Activated B cell treated with CpG ODN at 0.5 μM for 24 hours (primary cell): ENCODE measurements at places on chromosomes 2 and 18. TPM values are rescaled to one million over a fixed set of nuclear protein-coding genes. Genes with fewer than 3 reads are reported as not detected.

Gene BAZ2B
- total RNA-seq, result 21.9 and 22.0 TPM in 2 replicates

Gene AGXT
- total RNA-seq, result not detected in 2 replicates

Gene TOGARAM2
- 0.22 TPM in 1 of 2 replicates, not detected in the other for total RNA-seq

Gene CXCR1
- not detected in 2 replicates for total RNA-seq

Gene NAT8
- total RNA-seq, result not detected in 2 replicates

Gene LAMA1
- total RNA-seq, result not detected in 2 replicates

Gene SNRNP27
- total RNA-seq, result 43.0 and 49.1 TPM in 2 replicates

Gene NETO1
- 9.1 and 10.1 TPM in 2 replicates for total RNA-seq

Gene CCDC74B
- total RNA-seq, result 0.24 and 0.93 TPM in 2 replicates

Gene KIF5C
- 1.4 and 2.6 TPM in 2 replicates for total RNA-seq

Gene GPAT2
- total RNA-seq, result 4.5 and 4.9 TPM in 2 replicates

DNA sequence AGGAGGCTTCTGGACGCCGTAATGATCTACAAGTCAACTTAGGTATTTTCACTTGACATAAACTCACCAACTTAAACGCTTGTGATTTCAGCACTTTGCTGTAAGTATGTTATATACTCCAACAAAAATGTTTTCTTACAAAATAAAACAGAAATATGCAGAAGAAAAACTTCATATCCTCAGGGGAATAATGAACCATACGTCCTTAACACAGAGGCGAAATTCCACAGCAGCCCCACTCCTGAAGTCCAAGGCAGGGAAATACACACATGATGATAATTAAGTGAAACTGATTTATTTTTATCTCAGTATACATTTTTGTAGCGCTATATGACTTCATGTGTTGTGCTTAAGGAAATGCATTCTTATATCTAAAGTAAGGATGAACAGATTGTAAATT, 335.4 kb upstream of the VWC2L start:
- no peak for DNase-seq

DNA sequence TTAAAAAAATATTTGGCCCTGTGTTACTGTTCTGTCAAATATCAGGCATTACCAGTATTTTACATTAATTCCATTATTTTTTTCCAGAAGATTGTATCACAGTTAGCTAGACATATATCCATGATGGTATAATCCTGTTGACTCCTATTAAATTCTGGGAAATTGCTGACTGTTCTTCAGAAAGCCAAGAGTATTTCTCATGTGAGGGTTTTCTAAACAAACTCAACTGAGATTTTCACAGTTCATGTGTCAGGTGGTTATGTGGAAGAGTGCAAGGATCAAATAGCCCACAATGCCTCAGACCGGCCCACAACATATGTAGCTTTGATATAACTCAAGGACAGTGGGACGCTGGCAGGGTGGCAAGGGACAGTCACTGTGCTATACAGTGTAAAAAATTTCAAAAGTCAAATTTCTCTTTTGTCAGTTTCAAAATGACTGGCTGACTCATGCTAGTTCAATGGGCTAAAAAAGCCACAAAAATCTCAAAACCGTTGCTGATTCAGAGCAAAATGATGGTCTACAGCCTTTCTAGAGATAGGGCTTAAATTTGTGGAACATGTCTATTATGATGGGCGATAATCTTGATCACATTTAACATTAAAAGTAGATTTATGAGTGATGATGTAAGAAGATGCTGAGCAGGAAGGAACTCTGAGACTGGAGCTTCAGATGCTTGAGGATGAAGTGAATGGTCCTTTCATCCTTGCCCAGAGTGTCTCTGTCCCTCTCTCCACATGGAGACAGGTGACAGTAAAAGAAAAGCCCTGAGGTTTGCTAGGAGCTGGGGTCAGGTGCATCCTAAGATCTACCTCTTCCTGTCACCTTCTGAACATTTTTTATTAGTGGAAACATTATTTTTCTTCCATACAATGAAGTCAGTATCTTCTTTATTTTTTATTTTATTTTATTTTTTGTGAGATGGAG, 175.8 kb upstream of the PIEZO2 start:
- DNase-seq, result no peak

DNA sequence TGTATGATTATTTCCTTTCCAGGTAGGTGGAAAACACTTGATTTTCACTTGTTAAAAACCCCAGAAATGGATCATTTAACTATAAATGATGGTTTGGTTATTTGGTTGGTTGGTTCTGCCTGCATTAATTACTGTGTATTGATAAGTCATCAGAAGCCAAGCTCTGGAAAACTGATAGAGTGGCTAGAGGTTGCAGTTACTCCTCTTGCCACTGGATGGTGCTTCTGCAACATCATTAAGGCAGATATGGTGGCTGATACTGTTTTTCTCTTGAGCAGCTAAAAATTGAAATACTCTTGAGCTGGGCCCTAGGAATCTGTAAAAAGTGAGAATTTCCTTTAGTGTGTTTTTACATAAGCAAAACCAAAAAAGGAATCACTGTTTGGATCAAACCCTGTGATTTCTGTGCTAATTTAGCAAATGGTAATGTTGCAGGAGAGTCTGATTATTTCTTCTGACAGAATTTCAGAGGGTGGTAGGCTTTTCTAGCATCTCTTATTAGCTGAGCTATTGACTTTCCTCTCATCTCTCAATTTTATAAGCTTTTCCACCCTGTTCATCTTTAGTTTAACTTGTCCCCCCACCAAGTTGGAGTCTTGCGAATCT, 54.3 kb downstream of the RAB10 start:
- DNase-seq, result no peak

DNA sequence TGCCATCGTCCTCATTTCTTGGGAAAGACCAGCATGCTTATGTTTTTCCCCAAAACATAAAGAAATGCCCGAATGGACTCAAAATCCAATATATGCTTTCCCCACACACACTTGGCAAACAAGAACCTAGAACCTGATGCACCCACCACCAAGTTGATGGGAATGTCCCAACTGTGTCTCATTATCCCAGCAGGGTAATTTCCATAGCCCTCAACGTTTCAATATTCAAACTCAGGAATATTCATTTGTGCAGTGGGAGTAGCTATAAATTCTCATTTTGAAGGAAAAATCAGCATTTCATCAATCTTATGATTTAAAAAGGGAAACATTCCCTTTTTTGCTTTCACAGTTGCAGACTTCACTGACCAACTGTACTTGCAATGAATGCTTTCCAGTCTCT, 50.7 kb downstream of the SNORC start:
- no peak for DNase-seq

GRCh38 chr2:883260-883802, 67.3 kb upstream of the SNTG2 start:
- no peak for DNase-seq

DNA sequence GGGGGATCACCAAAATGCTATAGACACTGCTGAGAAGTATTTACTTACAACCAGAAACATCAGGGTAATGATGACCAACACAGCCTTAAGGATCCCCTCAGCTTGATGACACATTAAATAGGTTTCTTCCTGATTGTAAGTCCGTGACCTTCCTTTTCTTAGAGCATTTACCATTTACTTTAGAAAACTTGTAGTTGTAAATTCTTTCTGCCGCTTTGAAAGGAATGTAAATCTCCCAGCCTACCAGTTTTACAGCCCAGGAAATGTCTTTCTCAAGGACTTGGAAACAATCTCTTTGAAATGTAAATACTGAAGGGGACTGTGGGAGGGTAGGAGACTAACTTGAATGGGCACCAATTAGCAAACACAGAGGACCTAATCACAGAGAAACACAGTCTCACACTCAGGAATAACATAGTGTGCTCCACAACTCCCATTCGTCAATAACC, 278.6 kb downstream of the DSC3 start:
- DNase-seq, result no peak

- no peak for DNase-seq
Measured at GRCh38 chr2:180991361-180991760, 11.0 kb downstream of the UBE2E3 start.

DNA sequence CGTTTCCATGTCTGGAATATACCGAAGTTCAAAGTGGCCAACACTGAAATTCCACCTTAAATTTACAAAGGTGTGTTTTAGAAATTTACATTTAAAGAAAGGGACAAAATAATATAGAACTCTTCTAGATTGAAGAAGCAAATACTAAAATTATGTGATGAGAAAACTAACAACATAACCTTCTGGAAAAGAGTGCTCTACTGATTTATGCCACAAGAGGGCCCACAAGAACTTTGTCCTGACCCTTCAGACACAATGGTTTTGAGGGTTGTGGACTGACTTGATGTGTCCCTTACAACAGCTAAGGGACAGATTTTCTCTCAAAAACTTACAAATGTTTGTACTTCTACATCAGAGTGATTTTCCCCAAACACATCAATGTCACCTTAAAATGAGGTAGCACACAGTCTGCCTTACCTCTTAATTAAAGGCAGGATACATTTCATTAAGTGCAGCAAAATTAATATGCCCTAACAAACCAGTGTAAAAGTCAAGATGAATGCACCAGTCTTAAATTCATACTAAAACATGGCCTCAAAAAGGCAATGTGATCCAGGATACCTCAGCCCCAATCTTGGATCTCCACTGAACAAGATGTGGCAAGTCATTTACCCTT, 36.2 kb downstream of the EIF2AK3 start:
- no peak for DNase-seq

- DNase-seq, result no peak
Measured at GRCh38 chr18:23209031-23209430, 73.7 kb downstream of the CABLES1 start.

DNA sequence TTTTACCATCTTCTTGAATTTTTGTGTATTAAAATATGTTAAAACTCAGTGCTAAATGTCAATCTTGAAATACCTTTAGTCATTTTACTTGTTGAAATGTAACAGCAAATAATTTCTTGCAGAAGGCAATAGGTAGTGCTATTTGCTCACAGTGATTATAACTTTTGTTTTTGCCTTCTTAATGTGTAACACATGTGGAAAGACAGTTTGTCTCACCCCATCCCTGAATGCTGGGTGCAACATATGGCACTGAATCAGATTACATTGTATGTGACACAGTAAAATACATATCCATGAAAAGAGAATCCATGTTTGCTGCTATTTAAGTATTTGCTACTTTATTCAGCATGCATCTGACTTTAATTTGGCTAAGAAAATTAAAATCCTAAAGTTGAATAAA, 35.3 kb downstream of the FRZB start:
- no peak for DNase-seq

- DNase-seq, result no peak
Measured at GRCh38 chr2:112887964-112888749, 22.8 kb upstream of the IL37 start.

- DNase-seq, result no peak
Measured at GRCh38 chr2:200687922-200688920, 102.4 kb downstream of the AOX1 start.

DNA sequence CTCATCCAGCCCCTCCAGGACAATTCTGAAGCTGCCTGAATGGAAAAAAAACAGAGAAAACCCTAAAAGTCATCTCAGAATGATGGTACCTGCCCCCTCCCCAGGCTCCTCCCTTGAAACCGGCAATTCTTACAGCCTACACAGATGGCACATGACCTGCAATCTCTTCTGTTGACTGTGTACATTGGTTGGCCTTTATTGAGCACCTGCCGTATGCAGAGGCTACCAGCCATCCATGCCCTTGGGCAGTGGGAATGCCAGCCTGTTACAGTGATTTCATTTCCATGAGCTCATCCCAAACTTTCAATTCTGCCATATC, 57.1 kb downstream of the EMX1 start:
- no peak for DNase-seq

- no peak for DNase-seq
Measured at GRCh38 chr2:136015699-136016098, 30.3 kb upstream of the DARS1 start.

DNA sequence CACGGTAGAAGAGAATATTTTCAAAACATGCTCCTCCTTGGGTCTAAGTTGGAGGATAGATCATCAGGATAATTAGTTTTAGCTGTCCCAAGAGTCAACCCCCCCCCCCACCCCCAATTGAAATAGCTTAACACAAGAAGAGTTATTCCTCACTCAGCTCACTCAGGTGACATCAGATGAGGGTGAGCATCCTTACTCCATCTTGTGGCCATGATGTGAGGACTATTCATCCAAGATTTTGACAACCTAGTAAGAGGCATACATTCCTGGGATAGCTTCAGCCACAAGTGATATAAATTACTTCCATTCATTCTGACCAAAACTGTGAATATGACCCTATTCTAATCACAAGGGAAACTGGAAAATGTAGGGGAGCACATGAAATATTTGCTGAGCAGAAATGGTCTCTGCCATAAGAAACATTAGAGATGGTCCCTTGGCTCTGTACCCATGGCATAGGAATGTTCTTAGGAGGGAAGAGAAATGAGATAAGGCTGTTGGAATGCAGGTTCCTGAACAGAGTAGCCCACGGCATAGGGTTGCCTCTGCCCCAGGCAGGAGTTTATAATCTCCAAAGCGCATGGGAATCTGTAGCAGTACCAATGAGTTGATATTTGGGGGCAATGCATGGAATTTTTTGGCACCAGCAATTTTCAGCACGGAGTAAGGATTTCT, 257.2 kb downstream of the CYRIA start:
- DNase-seq, result no peak

DNA sequence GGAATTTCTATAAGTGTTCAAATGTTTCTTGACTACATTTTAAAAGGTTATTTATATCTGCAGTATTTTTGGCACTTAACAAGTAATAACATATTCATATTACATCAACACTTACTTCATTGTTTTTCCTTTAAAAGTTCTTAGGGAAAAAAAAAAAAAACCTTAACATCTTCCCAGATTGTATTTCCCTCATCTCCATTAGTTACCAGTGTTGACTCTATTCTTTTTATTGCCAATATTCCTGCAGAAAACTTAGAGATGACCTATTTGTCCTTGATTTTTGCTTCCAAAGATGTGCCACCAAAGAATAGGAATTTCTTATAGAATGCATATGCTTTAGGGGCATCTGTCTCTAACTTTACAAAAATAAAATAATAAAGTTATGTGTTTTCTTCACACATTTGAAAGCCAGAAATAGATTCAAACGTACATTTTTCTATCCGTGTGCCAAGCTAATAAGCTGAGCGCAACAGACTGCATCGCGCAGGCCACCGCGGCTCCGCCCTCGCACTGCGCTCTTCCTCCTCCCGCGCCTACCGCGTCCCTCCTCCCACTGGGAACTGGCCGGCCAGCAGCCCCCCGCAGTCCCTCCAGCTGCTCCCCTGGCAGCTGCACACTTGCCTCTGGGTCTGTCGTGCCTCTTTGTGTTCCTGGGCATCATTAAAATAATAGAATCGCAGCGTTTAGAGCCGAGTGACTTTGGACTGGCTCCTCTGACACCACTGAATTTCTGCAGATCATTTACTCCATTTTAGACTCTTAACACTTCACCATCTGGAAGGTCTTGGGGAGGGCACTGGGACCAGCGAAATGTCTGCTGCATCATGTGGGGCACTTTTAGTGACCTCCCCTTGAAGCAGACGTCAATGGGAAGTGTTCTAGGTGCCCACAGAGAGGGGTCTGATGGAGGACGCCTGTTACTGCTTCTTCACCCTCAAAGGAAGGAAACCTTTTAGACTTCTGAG, 21.2 kb upstream of the NAB1 start:
- DNase-seq, result no peak
